ENCODE measurements at places on chromosomes 2 and 18.

DNA sequence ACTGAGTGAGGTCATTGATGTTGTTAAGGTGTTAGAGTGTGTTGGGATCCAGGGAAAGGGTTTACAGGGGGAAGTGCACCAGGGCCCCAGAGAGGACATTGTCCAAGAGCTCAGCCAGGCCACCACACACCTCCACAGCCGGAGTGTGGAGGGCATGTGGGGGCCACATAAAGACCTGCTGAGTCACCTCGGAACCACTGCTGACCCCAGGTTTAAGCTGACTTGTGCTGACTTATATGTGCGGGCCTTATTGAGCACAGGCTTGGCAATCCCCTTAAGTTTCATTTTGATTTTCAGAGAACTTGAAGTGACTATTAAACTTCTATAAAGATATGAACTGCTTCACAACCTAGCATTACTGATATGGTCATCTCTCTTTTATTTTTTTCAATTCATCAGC lies 166.2 kb upstream of the MAP3K20 start:
- DNase-seq: no peak

GRCh38 chr2:64807417-64807816 lies 153.7 kb upstream of the SERTAD2 start:
- DNase-seq: peak; percentile 29

- no peak for DNase-seq
These were observed 20.2 kb downstream of the LGALSL start for GRCh38 chr2:64474121-64474571.

GRCh38 chr18:75895135-75895534 lies 467.6 kb upstream of the SMIM21 start:
- no peak for DNase-seq

DNA sequence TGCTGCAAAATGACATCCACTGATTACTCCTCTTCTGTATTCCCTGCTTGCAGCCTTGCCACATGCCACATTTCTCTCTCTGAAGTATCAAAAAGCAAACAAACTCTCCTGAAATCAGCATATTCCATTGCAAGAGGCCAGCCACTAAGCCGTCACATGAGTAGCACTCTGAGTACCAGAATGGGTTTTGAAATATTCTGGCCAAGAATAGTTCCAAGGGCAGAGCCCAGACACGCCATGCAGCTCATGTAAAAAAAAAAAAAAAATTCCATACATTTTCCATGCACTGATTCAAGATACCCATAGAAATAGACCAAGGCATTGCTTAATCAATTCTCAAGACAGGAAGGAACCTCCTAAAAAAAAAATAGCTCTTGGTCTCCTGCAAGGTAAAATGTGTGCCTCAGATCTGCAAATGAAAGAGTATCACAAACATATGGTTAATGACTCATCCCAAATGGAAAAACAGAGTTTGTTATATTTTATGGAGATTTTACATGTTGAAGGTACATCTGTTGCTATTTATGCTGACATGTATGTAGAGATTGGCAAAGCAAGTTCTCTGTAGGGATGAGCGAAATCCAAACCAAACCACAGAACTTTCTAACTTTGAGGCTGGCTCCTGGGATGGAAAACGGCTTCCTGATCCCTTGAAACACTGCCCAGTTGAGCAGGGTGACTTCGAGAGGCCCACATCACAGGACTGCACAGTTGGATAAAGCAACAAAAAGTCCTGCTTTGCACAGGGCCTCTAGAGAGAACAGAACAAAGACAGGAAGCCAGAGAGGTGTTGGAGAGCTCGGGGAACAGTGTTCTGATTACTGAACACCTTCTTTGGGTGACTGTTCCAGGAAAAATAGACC lies 346.2 kb downstream of the ZNF521 start:
- no peak for DNase-seq

- DNase-seq: no peak
These were observed 10.9 kb downstream of the INPP4A start for GRCh38 chr2:98455494-98455976.

DNA sequence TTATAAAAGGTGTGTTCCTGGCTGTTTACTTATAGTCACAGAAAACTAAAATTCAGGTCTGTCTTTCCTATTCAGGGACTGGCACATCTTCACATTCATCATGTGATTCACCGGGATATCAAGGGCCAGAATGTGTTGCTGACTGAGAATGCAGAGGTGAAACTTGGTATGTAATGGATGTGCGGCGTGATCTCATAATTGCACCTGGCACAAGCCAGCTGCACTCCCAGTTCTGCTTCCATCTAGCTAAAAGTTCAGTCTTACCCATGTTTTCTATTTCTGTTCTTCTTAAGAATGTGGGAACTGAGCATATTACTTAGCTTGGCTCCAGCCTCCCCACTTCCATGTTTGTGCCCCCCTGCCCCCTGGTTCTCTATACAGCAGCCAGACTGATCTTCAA lies 131.9 kb downstream of the MAP4K4 start:
- no peak for DNase-seq

DNA sequence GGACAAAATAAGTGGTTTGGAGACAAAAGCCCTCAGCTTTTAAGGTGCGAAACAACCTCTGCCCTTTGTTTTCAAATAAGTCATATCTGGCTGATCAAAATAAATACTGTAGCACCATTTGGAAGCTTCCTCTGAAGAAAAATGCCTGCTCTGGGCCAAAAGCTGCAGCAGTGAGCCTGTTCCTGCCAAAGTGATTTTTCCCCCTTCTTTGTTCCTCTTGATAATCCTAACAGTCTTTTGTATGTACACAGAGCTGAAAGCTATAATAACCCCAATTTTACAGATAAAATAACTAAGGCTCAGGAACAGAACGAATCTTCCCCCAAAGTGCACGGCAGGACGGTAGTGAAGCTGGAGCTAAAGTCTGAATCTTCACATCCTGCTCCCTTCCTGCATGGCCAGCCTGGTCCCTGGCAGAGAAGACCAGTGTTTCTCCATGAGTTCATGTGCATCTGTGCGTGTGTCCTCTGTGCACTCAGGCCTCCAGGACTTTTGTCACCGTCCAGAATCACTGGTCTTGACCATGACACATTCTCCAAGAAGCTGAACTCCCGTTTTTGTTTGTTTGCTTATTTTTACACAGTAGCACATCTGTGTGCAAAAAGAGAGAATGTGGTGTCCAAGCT lies 2114.1 kb upstream of the PIK3C3 start:
- DNase-seq: no peak

- DNase-seq: no peak
These were observed 1508.5 kb upstream of the NXPH2 start for GRCh38 chr2:140288726-140289125.

- no peak for DNase-seq
These were observed 570 bp downstream of the C1QL2 start for GRCh38 chr2:119157850-119158511.

DNA sequence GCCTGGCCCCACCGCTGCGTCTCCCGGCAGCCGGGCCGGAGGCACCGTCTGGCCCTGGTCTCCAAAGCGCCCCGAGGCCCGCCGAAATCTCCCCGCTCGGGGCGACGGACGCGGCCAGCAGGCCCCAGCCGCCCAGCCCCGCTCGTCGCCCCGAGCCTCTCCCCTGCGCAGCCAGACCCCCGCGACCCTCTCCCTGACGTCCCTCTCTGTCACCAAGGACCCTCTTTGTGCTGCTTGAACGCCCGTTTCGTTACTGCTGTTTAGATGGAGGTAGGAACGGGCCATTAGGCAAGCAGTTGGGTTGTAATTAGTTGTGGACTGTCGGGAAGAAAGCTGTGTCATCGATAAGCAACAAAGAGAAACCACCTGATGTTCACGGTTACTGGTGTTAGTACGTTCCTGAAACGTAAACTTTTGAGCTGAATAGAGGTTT lies 686 bp downstream of the UBXN4 start:
- no peak for DNase-seq

- no peak for DNase-seq
These were observed 929.2 kb upstream of the SOX11 start for GRCh38 chr2:4762951-4763376.

GRCh38 chr2:23705771-23706612 lies 220.9 kb downstream of the ATAD2B start:
- DNase-seq: no peak

GRCh38 chr2:71689393-71689792 lies 236.0 kb downstream of the DYSF start:
- DNase-seq: no peak

DNA sequence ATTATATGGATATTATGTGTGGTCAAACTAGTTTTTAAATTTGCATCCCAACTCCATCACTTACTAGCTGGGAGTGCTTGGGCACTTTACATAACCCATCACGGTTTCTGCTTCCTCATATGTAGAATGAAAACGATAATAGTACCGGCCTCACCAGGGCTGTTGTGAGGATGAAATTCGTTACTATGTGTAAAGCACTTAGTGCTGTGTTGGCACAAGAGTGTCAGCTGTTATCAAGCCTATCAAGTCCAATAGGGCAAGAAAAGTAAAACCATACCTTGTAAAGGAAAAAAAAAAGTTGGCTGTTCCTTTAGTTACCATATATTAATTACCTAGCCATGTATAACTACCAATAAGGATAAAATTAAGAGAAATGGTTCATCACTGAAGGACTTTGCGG lies 65.4 kb downstream of the TET3 start:
- no peak for DNase-seq

DNA sequence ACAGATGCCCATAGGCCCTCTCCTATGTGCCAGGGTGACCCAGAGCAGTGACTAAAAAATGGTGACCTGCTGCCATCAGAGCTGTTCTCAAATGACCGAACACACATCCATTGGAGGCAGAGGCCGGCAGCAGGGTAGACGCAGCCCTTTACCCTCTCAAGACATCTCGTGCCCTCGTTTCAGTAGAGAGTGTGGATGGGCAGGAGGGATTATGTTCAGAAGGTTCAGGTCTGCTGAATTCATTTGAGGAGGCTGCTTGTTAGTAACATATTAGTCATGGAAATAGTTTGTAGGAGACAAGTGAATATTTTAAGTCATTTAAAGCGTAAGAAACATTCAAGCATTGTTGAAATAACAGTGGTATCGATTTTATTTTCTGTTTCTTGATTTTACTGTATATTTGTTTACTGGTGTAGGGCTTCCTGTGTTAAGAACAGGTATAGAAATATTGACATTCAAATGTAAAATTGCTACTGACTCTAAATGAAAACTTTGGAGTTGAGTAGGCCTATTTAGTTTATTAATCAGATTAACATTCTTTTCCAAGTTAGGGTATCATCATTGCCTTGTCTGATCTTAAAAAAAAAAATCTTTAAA lies 82.6 kb downstream of the ZNF532 start:
- no peak for DNase-seq

DNA sequence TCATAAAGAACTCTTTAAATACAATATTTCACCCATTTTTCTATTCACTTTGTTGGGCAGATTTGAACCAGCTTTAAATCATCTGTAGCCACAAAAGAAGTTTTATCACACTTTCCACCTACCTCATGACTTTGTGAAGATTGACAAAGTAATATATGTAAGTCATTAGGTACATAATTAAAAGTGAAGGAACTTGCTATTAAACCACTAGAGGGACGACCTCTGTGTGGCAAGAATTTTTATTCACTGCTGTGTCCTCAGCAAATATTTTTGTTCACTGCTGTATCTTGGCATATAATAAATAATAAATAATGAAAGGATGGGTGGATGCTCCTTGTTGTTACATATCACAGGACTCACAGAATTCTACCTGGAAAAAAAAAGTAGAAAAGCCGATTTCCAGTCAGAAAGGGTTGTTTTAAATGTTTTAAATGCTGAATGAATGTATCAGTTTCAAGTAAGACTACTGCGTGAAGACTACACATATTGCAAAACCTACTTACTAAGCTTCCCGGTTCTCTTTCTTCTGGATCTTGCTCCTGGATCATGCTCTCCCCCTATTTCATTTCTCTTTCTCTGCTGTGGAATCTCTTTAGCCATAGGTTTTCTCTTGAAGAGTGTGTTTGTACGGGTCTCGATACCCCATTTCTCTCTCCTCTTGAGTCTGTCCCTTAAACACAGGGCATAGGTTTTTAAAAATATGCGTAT lies 44.8 kb downstream of the KCMF1 start:
- DNase-seq: no peak

DNA sequence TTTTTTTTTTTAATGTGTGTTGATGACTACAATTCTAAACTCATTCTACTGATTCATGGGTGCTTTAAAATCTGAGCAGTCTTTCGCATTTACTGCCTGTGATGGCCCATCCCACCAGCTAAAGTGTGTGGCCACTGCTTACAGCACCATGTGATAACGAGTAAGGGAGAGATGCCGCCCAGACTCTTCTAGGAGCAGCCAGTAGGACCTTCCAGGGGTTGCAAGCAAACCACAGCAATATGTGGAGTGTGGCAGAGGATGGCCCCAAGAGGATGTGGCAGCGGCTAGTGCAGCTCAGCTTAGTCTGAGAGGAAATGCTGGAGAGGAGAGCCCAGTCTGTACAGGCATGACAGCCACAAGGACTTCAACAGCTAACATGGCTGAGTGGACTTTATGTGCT lies 14.9 kb downstream of the IL1B start:
- peak; percentile 57 for DNase-seq

GRCh38 chr2:7480431-7480830 lies 563.2 kb downstream of the RNF144A start:
- DNase-seq: no peak

DNA sequence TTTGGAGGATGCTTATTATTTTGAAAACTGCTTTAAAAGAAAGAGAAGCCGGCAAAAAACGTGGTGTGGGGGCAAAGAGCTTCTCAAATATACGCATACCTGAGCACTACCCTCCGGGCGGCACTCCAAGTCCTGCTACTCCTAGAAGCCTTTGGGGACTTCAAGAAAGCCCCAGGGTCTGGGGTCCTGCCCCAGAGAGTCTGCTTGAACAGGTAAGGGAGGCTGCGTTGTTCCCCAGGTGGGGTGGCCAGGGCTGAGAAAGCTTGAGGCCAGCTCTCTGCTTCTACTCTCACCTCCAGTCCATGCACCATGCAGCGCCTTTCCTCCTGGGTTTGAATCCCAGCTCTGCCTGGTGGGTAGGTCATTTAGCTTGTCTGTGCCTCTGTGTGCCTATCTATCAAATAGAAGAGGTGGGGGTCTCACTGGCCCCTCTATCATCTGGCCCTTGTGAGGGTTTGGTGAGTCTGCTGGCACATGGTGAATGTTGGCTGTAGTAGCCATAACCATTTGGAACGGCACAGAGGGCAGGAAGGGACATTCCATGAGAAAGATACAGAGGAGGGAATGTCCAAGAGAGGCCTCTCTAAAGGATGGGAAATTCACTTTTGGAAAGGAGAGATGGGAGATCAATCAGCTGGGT lies 19.5 kb downstream of the MALL start:
- no peak for DNase-seq

GRCh38 chr2:153819501-153819900 lies 52.2 kb upstream of the GALNT13 start:
- DNase-seq: no peak

GRCh38 chr18:29594493-29594892 lies 1417.6 kb upstream of the CDH2 start:
- DNase-seq: no peak

- no peak for DNase-seq
These were observed 224.1 kb upstream of the CCDC150 start for GRCh38 chr2:196415384-196415783.

DNA sequence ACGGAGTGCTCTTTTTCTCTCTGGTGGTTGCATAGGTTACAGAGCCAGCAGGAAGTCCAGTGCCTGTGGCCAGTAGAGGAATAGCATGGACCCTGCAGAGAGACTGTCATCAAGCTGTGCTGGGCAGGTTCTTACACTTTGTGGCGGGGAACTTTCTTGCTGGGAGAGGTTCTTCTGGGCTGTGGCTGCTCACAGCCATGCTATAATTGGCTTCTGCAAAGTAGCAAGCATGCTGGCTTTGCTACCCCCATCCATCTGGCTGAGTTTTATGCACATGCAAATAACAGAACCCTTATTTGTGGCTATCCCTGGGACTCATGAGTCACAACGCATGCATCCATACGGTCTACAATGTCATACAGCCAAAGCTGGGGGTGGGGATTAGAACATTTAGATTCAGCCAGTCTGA lies 68.9 kb downstream of the PLCL1 start:
- DNase-seq: no peak

- DNase-seq: no peak
These were observed 366.9 kb upstream of the ZEB2 start for GRCh38 chr2:144886862-144887261.

Measured in activated naive CD4-positive, alpha-beta T cell treated with anti-CD3 and anti-CD28 coated beads, Interleukin-2, amount 50 U/mL, for 72 hours (primary cell).